Fibroblast of skin of left quadriceps (primary cell): ENCODE measurements at places on chromosomes 4 and X.

- DNase-seq: no peak
Measured at GRCh38 chrX:33339219-33339618, 127.9 kb upstream of the DMD start.

- no peak for DNase-seq
Measured at GRCh38 chrX:81866873-81867272, 665.0 kb downstream of the SH3BGRL start.

DNA sequence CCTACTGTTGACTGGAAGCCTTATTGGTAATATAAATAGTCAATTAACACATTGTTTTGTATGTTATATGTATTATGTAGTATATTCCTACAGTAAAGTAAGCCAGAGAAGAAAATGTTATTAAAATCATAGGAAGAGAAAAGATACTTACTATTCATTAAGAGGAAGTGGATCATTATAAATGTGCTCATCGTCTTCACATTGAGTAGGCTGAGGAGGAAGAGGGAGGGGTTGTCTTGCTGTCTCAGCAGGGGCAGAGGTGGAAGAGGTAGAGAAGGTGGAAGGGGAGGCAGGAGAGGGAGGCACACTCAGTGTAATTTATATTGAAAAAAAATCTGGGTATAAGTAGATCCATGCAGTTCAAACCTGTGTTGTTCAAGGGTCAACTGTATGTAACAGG, 10.6 kb downstream of the CDKL5 start:
- DNase-seq: no peak

- DNase-seq: no peak
Measured at GRCh38 chrX:40174001-40174853, 76.5 kb upstream of the BCOR start.

DNA sequence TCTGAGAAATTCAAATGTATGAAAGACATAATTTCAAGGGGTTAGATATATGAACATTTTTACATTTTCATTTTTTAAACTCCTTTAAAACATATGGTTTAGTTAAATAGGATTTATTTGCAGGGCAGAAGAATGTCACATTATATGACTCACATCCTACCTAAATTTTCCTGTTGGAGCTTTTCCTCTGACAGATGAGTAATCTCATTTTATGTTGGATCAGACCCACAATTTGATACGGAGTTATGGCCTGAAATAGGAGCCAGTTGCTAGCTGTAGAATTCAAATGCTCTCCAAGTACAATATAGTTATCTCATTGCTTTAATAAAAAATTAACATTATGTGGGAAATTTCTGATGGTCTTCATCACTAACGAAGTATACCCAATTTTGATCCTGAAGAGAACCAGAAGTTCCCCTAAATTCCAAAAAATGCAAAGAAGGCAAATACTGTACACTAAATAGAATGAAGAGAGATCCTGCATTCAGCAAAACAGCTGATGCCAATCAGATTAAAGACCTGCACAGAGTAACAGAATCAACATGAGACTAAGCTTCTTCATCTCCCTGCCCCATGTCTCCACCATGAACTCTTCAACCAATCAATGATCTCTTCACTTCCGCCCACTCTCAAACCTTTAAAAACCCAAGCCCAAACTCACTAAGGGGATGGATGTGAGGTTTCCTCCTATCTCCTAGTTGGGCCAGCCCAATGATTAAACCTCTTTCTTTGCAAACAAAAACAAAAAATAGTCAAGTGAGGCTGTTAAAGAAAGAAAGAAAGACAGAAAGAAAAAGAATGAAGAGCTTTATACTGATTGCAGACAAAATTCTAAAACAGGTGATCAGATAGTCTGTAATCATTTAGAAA, 10.9 kb upstream of the EXOSC9 start:
- peak; percentile 84 for DNase-seq

DNA sequence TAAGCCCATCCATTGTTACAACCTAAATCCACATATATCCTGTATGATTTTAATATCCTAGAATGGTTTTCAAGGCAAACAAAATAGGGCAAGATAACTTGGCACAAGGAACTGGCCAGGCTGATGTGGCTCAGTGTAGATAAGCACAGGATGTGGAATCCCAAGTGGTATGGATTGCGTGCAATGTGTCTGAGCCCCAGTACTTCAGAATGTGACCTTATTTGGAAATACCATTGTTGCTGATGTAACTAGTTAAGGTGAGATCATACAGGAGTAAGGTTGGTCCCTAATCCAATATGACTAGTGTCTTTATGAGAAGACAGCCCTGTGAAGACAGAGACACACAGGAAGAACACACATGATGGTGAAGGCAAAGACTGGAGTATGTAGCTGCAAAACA, 72.4 kb downstream of the IL21 start:
- DNase-seq: no peak

DNA sequence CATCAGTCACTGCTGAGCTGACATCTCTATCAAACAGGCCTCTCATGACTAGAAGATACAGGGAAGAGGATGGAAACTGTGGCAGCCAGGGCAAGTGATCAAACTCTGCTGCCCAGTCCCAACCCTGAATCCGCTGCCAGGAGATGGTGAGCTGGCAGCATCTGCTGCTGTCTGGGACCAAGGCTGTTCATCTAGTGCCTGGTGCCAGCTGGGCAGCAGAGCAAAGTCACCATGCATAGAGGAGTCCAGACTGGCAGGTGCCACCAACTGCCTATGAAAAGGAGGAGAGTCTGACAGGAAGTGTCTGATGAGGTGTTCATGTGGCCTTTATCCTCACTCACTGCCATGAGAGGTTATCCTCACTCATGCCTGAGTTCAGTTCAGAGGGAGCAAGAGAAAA, 518.9 kb downstream of the MID1IP1 start:
- no peak for DNase-seq

DNA sequence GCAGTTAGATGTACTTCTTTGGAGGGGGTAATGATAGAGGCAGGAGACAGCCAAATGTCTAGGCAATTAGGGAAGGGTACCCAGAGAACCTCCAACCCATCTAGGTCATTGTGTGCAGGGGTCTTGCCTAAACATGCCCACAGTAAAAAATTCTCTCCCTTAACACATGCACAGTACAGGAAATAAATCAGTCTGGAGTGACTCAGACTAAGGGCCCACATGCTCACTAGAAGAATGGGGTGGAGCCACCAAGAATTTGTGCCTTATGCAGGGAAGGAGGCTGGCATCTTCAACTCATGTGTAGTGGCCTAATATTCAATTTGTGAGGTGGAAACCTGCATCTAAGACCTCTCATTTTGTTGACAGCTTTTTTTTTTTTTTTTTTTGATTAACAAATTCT, 945.3 kb upstream of the GRIA3 start:
- DNase-seq: peak; percentile 10

- DNase-seq: no peak
Measured at GRCh38 chr4:58070726-58071125, 960.5 kb upstream of the IGFBP7 start.
